ENCODE measurements at places on chromosomes 2 and 18.

DNA sequence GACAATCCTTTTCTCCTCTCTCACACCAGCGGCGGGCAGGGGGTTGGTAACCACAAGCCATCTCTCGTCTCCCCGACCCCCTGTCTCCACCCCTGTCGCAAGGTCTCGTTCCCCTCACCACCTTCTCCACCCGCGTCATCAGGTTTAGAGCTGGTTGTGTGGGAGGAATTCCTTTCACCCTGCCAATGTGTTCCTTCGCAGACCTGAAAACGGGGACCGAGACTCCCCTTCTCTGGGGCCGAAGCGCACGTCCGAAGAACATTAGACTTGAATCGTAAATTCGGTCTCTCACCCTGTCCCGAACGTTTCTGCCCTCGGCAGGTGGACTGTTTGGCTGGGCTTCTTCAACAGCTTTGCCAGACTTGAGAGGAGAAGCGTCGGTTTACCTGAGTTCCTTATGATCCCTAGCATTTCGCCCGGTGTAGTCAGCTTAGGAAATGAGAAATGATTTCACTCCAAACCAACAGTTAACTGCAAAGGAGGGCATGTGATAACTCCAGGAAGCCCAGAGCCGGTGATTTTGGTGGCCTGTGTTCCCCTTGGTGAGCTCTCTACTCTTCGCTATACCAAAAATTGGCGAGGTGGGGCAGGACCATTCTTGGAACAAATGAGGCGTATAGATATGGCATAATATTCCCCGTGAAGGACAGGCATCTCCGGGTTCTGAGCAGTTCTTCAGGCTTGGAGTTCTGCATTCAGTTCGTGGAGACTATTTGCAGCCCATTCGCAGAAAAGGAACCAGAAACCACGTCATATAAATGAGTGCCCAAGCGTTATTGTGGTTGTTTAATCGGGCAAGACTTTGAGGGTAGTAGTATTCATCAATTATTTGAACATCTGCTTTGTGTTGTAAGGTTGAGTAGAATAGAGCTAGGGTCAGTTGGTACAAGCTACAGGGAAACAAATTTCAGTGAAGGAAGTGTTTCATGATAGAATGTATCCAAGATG, 694 bp downstream of the CFAP36 start:
- DNase-seq, result peak; percentile 35

GRCh38 chr2:219772103-219772635, 144.7 kb downstream of the SLC4A3 start:
- DNase-seq, result no peak

DNA sequence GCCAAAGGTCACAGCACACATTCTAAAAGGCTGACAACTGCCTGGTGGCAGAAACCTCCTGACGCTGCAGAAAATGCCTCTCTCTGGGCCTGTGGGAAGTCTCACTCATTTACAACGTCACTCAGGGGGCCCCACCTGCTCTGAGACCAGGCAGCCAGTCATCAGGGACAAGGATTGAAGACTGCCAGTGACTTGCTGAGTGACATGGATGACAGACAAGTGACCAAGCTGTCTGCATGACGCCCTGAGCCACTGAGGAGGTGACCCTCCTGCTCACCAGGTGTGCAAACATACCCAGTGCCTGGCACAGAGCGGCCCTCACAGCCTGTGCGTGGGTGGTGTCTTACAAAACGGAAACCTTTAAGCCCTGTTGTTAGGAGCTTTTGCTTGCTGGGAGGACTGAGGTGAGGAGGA, 392.4 kb downstream of the TNS1 start:
- DNase-seq, result no peak

GRCh38 chr2:88658326-88658725, 31.1 kb upstream of the EIF2AK3 start:
- DNase-seq, result peak; percentile 77

GRCh38 chr18:50045126-50045525, 149.8 kb downstream of the MYO5B start:
- no peak for DNase-seq
